ENCODE measurements at places on chromosomes 1 and 21. TPM values are rescaled to one million over a fixed set of nuclear protein-coding genes. Genes with fewer than 3 reads are reported as not detected.

The AP4B1 gene
- total RNA-seq, result 75.2 TPM

The RNF186 gene
- not detected for total RNA-seq

The THEM4 gene
- 154 TPM for total RNA-seq

The TTC22 gene
- 12.6 TPM for total RNA-seq

The PAQR7 gene
- total RNA-seq, result 6.5 TPM

The CFHR3 gene
- total RNA-seq, result not detected

The GLMP gene
- 22.1 TPM for total RNA-seq

The STIL gene
- total RNA-seq, result 0.85 TPM

The CADM3 gene
- not detected for total RNA-seq

The SPRR2B gene
- total RNA-seq, result not detected

The LCE2C gene
- not detected for total RNA-seq

The CD48 gene
- total RNA-seq, result 272 TPM

The VCAM1 gene
- not detected for total RNA-seq

The TSSK3 gene
- 3.7 TPM for total RNA-seq

The SLC9C2 gene
- total RNA-seq, result not detected

The ICOSLG gene
- total RNA-seq, result 5.8 TPM

The NEK7 gene
- 46.2 TPM for total RNA-seq

The CRABP2 gene
- 0.44 TPM for total RNA-seq

The CLDN17 gene
- total RNA-seq, result not detected

The GJA8 gene
- not detected for total RNA-seq

The INAVA gene
- total RNA-seq, result not detected

The UBE2U gene
- total RNA-seq, result not detected

The ELAPOR1 gene
- total RNA-seq, result 7.0 TPM

The COL6A2 gene
- 91.5 TPM for total RNA-seq

The GABPB2 gene
- 43.8 TPM for total RNA-seq

The THEM5 gene
- not detected for total RNA-seq

The HES3 gene
- not detected for total RNA-seq

The MARK1 gene
- not detected for total RNA-seq

The IL10RB gene
- total RNA-seq, result 29.4 TPM

The LYPD8 gene
- not detected for total RNA-seq

The OR2M2 gene
- total RNA-seq, result not detected

The FGR gene
- 2.3 TPM for total RNA-seq

The GPR161 gene
- not detected for total RNA-seq

The SLFNL1 gene
- 0.65 TPM for total RNA-seq

The EPHA2 gene
- total RNA-seq, result not detected

The AGL gene
- 20.0 TPM for total RNA-seq

The DTL gene
- total RNA-seq, result 0.60 TPM

The VWA1 gene
- total RNA-seq, result not detected

The PTPRF gene
- total RNA-seq, result 0.08 TPM

Data from naive thymus-derived CD8-positive, alpha-beta T cell (primary cell).